ENCODE measurements at places on chromosomes 6 and 20.

GRCh38 chr20:58251979-58252591 is 23.6 kb upstream of the ANKRD60 start:
- DNase-seq = no peak

- DNase-seq = no peak
These were observed 223.6 kb downstream of the KIF16B start for GRCh38 chr20:16349523-16350260.

DNA sequence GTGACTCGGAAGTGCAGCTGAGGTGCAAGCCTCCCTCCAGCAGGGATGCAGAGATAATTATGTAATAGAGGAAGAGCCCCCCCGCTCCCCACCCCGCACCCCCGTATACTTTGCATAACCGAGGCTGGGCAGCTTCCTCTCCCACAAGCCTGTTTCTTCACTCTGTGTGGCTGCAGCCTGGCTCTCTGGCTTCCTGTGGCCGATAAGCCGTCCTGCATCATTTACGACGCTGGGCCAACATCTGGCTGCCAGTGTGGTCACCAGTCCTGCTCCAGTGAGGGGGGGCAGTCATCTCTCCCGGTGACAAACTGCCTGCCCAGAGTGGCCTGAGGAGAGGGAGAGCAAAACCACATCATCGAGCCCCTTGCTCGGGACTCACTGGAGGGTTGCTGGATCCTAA is 59.2 kb downstream of the RBM38 start:
- no peak for DNase-seq

DNA sequence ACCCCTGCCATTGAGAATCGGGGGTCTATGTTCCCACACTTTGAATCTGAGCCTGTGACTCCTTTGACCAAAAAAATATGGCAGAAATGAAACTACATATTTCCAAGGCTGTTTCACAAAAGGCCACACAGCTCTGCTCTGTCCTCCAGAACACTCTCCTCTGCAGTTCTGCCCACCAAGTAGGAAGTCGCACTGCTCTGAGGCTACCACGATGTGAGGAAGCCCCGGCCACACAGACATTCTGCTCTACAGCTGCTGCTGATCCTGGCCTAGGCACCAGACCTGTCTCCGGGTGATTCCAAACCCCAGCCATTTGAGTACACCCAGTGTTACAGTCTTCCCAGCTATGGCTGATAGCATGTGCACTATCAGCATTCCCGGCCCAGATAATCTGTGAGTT is 85.1 kb downstream of the LYRM4 start:
- no peak for DNase-seq

DNA sequence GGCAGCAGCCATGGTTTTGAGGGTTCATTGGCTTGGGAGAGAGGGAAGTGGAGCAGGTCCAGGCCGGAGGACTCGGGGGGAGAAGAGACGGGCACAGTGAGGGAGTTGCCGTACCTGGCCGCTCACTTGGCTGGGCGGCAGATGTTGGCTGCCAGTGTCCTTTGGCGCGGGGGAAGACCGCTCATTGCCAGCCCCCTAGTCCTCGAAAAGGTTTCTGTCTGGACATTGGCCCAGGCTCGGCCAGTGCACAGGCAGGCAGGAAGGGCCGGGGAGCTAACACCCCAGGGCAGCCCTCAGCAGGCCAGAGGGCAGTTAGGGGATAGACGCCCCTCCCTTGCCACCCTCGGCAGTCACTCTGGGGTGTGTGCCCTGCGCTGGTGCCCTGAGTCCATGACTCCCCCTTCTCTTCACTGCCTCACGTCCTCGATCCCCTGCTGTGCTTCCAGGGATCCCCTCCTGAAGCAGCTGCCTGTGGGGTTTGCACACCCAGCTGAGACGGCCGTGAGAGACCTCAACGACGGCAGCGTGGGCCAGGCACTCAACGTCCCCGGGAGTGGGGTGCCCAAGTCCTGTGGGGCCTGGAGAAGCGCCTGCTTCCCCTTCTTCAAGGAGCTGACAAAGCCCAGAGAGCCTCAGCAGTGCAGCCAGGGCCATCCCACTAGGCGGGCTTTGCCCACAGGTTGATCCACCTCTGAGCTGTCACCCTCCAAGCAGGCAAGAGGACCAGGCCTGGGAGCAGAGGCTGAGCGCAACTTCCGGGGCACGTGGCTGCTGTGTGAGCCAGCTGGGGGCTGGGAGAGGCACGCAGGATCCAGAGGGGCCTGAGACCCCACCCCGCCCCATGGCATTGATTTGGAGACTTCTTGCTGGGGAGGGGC is 20.4 kb downstream of the RBM38 start:
- DNase-seq = no peak

- no peak for DNase-seq
These were observed 8.7 kb downstream of the TFAP2D start for GRCh38 chr6:50721978-50722377.

DNA sequence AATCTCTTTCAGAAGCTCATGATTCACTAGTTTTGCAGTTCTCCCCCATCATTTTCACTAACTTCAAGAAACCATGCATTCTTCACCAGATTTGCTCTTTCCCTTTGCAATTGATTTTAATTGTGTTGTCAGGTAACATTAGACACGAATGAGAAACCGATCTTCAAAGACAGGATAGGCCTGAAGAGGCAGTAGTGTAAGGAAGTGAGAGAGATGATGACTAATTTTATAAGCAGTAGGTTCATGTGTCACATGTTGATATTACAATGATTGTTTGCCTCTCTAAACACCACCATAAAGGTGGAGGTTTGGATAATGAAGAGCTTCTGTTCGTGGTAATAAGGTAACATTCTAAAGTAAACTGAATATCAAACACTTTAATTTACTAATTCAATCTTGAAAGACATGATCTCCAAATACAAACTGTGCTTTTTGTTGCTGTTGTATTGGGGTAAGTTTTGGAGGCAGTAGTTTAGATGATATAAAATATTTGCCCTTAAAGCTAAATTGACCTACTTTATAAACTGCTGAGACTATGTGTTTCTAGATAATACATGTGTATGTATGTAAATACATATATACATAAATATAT is 207.2 kb downstream of the PHACTR1 start:
- no peak for DNase-seq

- DNase-seq = no peak
These were observed 4.6 kb downstream of the FOXQ1 start for GRCh38 chr6:1316489-1316971.

DNA sequence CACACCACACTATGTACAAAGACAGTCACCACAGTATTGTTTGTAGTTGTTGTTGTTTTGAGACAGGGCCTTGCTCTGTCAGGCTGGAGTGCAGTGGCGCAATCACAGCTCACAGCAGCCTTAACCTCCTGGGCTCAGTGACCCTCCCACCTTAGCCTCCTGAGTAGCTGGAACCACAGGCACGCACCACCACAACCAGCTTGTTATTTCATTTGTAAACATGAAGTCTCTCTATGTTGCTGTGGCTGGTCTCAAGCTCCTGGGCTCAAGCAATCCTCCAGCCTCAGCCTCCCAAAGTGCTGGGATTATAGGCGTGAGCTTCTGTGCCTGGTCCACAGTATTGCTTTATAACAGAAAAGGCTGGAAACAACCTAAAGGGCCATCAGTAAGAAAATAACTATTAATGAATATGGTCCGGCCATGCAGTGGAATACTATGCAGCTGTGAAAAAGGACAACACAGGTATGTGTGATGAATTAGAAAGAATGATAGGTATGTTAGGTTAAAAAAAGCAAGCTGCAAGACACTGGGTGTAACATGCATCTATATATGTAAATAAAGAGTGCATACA is 30.0 kb upstream of the PTGIS start:
- no peak for DNase-seq

DNA sequence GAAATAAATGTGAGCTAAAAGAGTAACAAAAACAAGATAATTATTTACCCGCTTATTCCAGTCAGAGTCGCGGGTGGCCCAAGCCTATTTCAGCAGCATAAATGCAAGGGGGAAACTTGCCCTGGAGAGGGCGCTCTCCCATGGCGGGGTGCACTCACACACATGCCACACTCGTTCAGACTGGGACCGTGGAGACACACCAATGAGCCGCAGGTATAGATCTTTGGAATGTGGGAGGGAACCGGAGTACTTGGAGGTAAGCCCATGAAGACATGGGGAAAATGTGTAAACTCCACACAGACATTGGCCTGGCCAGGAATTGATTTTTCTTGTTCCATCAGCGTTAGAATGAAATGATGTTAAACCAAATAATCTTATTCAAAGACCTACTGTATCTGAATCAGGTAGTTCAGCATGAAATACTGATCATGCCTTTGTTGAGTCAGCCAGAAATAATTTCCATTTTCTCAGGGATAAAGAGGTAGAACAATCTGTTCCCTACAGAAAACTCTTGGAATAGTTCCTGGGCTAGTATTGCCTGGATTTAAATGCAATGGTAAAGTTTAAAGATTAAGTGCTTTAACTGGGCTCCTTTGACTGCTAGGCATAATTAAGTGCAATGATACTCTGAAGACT is 191.5 kb downstream of the MCHR2 start:
- DNase-seq = no peak

DNA sequence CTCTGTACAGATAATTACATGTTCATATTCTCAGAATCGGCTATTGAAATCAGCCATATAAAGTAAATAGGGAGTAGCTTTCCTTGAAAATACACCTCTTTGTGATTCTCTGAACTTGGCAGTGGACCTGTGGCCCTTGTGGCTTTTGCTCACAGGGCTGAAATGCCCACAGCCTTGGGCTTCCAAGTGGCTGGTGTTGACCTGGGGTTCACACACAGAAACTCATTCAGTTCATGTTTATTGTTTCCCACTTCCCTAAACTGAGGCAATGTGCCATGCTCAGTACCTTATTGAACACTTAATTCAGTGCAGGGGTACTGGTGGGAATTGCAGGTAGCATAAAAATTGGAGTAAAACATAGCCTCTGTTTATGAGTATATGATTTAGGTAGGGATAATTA is 19.1 kb upstream of the TULP4 start:
- no peak for DNase-seq

DNA sequence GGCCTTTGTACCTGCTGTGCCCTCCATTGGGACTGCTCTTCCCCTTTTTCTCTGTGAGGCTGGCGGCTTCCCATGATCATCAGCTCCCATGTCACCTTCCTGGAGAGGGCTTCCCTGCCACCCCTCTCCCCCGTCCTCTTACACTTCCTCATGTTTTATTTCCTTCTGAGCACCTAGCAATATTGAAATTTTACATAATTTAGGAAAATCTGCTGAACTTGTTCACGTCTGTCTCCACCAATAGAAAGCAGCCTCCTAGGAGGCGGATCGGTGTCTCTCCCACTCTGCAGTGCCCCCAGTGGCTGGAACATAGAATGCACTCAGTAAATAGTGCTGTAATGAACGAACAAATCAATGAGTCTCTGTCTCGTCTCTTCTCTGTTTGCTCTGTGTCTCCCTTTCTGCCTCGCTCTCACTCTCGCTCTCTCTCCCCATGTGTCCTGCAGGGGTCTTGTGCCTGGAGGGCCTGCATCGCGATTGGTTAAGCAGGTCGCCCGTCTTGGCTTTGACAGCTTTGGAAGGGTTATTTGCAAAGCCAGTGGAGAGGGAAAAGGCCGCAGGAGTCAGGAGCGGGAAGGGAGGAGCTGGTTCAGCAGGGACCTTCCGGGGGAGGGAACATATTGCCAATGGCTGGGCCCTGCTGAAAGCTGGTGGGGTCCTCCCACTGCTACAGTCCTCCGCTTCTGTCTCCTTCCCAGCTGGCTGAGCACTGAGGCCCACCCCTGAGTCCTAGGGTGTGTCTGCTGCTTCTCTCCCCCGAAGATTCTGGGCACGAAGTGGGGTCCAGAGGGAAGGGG is 12.1 kb upstream of the OCSTAMP start:
- DNase-seq = peak; percentile 30

- DNase-seq = no peak
These were observed 188.2 kb upstream of the PREP start for GRCh38 chr6:105591053-105591452.

DNA sequence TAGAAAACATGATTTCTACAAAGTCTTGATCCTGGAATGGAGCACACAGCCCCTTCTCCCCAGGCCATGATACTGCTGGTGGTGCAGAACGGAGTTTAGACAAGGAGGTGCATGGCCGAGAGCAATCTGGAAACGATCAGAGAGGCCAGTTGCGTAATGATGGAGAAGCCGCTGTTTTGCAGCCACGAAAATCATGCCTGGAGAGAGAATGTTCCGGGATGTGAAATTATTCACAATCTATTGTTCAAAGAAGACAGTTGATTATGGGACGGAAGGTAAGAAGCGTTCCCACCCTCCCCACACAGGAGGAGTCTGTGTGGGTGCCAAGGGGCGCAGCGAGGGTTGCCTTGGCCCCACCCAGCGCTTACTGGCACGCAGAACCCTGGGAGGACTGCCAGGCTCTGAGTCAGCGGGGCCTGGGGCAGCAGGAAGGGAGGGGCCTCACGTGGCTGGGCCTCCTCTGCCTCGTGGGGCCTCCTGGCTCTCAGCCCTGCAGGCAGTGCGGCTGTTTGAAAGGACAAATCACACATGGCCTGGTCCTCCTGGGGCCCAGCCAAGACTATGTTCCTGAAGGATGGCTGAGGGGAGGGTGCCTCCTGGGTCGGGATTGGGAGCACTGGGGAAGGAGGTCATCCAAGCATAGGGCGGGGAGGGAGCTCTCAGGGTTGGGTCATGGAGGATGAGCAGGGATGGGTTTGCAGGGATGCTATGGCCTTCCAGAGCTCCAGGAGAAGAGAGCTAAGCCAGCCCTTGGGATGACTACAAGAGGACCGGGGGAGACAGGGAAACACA is 8.7 kb upstream of the AP5S1 start:
- peak; percentile 89 for DNase-seq

GRCh38 chr20:23946206-23946605 is 42.4 kb downstream of the GGTLC1 start:
- DNase-seq = no peak

GRCh38 chr6:17001188-17001587 is 100.7 kb upstream of the STMND1 start:
- DNase-seq = no peak
